ENCODE measurements at places on chromosomes 5 and 9.

DNA sequence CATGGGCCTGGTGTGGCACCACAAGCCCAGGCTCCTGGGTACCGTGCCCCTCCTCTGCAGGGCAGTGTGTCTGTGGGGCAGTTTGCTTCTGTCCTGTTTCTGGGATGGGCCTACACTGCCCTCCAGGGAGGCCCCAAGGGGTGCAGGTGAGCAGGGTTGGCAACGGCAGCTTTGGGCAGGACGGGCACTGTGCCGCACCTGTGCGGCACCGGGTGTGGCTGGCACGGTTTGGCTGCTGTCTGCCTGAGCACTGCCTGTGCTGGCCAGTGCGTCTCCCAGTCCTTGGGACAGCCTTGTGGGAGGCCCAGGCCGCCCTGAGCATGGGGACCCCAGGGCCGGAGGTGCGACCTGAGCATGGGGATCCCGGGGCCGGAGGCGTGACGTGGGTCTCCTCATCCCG is 37.2 kb downstream of the RXRA start:
- DNase-seq: no peak

DNA sequence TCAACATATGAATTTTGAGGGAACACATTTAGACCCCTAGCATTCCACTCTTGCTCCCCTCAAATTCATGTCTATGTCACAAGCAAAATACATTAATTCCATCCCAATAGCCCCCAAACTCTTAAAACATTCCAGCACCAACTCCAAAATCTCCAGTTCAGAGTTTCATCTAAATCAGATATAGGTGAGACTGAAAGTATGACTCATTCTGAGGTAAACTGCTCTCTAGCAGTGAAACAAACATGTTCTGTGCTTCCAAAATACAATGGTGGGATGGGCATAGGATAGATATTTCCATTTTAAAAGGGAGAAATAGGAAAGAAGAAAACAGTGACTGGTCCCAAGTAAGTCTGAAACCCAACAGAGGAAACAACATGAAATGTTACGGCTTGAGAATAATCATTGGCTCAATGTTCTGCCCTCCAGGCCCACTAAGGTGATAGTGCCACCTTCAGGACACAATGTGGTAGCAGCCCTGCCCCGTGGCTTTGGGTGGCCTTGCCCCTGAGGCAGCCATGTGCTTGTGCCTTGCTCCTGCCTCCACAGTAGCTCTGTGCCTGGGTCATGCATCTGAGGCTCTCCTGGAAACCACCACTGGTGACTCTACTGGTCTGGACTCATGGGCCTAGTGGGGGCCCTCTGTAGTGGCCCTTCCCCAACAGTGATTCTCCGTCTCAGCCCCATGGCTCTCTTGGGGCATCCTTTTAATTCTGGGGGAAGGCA is 36.4 kb upstream of the IPPK start:
- no peak for DNase-seq

DNA sequence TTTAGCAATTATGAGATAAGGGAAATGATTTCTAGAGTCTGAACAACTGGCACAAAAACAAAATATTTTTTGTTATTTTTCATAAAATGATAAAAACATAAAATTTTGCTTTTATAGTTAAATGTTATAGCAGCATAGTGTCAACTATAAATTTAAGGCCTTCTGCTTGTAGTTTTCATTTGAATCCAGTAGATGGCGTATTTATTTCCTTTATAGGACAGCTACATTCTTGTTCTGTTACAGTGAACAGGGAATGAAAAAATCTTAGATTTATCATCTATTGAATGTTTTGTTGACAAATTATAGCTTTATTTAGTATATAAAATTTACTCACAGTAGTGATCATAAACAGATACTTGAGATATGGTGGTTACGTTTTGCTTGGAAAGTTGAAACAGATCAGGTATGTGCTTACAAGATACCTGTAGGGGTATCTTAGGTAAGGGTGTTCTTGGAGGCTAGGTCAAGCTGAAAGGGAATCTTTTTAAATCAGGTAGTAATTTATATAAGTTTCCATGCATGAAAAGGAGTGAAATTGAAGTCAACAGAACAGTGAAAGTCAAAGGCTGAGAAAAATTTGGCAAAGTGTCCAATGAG is 239.3 kb upstream of the GRIN3A start:
- DNase-seq: no peak

GRCh38 chr5:62395210-62395950 is 8.3 kb downstream of the DIMT1 start:
- DNase-seq: peak; percentile 31

DNA sequence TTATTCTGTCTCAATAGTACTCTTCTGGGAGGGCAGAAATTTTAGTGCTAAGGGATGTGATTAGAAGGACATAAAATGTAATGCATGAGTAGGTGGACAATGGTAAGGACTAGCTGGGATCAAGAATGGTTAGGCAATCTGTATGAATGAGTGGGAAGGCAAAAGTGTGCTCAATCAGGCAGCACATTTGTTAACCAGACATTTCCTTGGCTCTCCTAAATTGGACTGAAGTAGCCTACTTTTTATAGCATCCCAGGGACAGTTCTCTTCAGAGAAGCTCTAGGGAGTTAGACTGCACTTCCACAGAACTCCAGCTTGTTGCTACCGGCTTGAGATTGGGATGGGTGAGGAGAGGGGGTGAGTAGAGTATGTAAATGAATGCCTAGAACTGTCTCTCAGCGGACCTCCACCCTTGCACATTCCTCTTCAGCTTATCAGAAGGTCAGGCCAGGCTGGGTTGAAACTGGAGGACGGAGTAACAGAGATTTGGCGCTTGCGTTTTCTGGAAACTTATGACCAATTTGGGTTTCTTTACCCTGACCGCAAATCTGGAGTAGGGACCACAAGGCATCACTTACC is 19.0 kb upstream of the ARL14EPL start:
- no peak for DNase-seq

DNA sequence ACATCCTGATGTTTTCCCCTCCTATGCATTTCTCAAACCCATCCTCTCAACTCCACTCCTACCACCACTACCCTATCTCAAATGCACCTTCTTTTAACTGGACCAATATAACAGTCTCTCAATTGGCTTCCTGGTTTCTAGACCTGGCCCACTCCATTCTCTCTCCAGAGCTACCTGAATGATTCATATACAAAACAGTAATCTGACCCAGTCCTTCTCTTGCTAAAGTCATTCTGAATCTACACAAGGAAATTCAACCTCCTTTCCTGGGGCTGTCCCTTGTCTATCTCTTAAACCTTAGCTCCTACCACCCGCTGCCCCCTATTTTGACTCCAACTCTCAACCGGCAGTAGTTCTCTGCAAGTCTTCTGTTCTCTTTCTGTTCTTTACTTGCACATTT is 97.2 kb downstream of the PCSK1 start:
- no peak for DNase-seq

DNA sequence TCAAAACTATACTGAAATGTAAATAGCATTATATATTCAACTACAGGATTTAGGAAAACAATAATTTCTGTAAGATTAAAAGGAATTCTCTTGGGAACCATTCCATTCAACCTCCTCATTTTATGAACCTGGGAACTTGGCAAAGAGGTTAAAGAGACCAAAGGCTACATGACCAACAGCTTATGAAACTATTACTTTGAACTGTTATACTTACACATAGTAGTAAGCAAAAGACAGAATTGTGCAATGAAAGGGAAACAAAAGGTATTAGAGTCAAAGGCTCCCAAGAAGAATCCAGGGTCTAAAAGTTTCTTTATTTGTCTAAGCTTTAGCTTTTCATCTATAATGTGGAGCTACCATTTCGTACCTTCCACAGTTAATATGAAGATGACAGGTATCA is 7.2 kb downstream of the C9orf72 start:
- no peak for DNase-seq

DNA sequence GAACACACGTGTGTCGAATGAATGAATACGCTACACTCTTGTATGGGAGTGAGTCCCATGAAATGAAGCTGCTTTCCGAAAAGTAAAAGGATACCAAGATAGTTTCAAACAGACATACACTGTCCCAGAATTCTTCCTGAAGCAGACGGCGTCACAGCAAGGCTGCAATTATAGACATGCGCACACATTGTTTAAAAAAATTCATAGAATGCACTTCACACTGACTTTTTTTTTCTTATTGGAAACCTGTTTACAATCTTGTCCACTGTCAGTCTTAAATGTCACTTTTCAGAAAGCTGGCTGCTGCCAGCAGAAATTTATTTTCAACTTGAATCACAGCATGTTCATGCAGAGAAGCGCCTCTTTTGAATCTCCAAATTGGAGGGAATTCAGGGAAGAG is 124.8 kb downstream of the CRB2 start:
- no peak for DNase-seq

DNA sequence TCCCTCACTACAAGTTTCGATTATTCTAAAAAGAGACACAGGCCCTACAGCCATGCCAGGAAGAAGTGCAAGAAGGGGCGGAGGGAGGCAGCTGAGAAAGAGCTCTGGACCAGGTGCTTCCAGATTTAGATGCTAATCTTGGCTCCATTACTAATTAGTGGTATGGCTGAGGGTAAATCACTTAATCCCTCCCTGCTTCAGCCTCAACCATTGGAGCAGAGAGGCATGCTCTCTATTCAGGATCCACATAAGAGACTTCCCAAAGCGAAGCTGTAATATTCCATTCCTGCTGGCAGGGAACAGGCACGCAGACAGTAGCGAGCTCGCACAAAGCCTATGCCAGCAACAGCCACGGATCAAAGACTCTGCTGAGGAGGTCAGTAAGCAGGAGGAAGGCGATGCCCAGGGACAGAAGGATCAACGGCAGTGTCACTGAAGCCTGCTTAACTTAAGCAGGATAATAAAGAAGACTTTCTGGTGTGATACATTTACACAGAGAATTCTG is 24.2 kb downstream of the LIFR start:
- DNase-seq: no peak

DNA sequence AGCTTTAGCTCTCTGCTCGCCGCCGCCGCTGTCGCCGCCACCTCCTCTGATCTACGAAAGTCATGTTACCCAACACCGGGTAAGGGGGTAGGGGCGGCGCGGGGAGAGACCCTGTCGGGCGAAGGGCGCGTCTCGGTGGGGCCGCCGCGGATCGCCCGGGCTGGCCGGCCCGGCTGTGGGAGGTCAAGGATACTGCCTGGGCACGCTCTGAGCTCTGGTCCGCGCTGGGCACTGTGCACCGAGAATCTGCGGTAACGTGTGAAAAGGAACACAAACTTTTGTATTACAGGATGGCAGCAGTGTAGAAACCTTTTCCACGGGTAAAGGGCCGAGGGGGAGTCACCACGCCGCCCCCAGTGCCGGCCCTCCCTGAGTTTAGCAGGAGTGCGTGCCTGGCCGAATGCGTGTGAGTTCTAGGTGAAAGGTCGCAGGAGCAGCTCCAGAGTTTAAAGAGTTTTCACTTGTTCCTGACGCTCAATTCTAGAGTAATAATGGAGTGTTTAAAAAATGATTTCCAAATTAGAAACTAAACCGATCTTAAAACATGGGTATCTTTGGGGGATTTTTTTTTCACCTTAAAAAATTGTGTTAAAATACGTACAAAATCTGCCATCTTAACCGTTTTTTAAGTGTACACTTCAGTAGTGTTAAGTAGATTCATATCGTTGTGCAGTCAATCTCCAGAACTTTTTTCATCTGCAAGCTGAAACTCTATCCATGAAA is at the start of gene HSDL2:
Gene HSDL2, plus strand, starts transcription at position 7 of the 723 bp plus-strand sequence. Its CDS starts 56 bp downstream, at position 63.
- DNase-seq: no peak

DNA sequence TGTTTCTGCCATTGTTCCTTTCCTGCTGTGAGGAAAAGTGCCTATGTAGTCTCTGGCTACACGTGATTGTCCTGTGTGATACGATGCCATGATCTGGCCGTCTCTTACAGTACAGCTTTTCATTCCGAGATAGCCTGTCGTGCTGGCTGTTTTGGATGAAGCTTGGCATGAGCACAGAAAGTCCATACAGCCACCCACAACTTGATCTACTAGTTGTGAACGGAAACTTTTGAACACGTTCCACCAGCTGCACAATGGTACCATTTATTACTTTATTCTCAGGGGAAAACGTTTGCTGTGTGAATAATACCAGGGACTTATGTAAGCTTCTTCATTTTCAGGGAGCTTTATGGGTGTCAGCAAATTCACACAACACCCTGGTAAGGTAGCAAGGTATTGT is 217.6 kb upstream of the ANKRD55 start:
- no peak for DNase-seq

DNA sequence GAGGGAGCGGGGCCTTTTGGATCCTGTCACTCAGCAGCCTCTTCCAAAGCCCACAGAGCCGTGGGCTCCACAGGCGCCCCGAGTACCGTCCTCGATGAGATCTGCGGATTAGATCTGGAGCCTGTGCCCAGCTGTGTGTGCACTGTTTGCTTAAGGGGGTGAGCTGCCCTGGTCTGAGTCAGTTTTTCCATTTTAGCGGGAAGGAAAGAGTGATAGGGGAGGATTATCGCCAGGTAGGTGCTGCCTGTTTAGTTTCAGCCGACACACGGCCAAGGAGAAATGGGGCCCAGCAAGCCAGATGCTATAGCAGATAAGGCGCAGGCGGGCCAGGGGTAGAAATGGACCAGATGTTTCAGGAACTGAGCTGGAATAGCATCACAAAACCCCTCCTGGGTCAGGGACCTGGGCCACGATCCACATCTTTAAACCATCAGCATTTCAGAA is 18.1 kb downstream of the COL5A1 start:
- DNase-seq: no peak

- DNase-seq: no peak
These were observed 9.3 kb upstream of the NRARP start for GRCh38 chr9:137311171-137311985.

DNA sequence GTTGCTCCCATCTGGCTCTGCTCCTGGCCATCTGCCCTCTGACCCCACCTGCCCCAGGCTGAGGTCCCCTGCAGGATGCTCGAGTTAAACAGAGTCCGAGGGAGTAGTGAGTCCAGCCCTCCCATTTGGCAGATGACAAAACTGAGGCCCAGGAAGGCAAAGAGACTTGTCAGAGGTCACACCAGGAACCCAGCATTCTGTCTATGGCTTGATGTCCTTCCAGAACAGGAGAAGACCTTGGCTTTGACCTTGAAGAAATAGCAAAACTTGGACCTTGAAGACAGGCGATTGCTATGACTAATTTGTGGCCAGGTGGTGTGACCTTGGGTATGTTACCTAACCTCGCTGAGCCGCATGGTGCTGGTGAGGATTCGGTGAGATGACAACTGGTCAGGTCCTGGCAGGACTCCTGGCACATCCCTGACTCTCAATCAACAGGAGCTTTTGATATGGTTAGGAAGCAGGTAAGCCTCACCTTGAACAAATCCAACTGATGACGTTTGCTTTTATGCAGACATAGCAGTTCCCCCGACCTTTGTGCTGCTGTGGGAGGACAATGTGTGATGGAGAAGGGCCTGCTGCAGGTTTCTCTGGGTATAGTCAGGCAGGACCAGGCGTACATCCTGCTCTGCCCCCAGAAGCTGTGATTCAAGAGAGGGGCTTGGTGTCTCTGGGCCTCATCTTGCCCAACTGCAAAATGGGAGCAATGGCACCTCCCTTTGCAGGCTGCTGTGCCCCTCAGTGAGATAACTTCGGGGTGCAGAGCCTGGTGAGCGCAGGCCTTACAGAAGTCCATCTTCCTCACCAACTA is 198.7 kb downstream of the C9orf50 start:
- no peak for DNase-seq

All from activated naive CD4-positive, alpha-beta T cell treated with anti-CD3 and anti-CD28 coated beads, Interleukin-2, amount 50 U/mL, for 72 hours (primary cell).